ENCODE measurements at places on chromosomes 13 and 19.

DNA sequence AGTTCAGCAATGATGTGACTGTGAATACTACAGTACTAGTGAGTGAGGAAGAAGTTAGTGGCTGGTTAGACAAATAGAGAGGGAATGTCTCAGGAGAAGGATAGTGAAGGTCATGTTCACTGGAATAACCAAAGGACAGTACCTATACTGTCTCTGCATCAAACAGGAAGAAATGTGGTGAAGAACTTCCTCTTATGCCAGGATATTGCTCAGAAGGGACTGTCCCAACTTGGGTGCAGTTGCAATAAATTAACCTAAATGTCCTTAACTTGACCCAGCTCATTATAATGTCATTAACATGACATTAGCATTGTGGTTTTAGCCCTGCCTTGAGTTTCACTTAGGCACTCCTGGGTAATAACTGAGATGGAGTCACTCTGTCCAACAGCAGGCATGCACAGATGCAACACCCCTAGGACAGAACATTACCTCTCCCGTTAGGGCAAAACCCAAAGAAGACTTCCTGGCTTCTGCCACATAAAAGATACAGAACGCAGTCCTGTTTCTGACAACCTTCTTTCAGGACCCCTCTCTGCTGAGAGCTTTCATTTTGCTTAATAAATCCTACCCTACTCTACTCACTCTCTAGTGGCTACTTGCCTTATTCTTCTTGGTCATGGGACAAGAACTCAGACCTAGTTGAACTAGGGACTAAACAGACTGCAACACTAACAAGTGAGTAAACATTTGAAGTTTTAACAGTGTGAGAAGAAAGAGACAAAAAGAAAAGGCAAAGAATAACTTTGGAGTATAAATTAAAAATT is 1591.6 kb upstream of the MIR17HG start:
- no peak for DNase-seq

DNA sequence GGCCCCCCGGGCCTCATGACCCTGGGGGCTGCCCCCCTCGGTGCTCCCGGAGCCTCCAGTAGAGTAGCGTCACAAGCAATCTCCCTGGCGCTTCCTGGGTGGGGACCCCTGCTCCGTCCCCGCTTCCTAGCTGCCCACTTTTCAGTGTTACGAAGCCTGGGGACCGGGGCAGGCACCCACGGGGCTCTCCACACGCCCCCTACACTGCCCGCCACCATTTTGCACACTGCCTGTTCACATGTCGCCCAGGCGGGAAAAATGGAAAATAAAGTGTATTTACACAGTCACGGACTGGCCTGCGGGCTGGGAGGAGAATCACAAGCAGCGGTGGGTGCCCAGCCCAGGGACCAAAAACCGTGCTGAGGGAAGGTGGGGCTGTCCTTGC is 9.5 kb downstream of the PRR36 start:
- DNase-seq: no peak

GRCh38 chr19:23699521-23699860 is 12.5 kb upstream of the ZNF675 start:
- no peak for DNase-seq

DNA sequence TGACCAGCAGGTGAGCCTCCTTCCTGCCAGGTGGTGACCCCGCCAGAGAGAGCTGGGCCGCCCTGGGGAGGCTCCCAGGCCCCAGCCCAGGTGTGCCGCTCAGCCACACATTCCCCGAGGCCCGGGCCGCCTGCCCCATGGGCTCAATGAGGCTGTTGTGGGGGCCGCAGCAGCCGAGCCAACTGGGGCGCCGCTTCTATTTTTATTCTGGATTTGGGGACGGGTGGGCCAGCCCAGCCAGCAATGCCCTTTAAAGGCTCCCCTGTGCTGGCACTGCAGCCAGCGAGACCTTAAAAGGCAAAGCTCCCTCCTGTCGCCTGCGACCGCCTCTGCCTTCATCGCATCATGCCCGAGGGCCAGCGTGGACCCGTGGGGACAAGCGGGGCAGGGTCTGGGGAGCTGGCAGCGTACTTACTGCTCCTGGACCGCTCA is 17.7 kb upstream of the CRTC1 start:
- peak; percentile 55 for DNase-seq

GRCh38 chr13:30204564-30204963 is 102.8 kb downstream of the KATNAL1 start:
- DNase-seq: no peak

All from Karpas-422 (cell line).